SHP77 (cell line): ENCODE measurements at places on chromosomes 3 and 15.

DNA sequence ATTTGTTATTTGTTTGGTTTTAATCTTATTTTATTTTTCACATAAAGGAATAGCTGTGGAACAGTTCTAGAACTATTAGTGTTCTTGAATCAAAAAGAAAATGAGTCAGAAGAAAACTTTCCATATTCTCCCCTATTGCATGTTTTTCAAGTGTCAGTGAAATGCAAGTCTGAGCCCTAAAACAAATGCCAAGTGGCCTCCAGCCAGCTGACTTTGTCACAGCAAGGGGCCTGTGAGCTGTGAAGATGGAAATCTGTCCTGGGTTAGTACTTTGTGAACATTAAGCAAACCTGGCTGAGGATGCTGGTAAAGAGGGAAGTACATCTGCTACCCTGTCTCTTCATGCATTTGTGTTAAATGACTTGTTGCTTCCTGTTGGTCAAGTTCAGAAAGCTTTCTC, 14.2 kb downstream of the LRRC49 start:
- no peak for DNase-seq

GRCh38 chr15:77753281-77753873, 120.7 kb upstream of the LINGO1 start:
- no peak for DNase-seq

DNA sequence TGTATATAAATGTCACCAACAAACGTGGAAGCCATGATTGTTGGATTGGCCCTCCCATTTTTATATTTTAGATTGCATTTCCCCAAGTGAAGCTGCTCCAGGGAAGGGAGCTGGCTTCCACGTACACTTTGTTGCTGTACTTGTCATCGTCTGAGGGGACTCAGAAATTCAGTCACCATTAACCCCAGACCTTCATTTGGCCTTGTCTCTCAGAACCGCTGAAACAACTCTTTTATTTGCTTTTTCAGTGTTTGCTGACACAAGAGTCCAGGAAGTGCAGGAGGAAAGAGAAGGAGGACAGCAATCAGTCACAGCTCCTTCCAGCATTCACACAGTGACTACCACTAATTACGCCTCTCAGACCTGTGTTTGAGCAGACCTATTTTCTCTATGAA, 276.5 kb downstream of the TBL1XR1 start:
- peak; percentile 83 for DNase-seq

DNA sequence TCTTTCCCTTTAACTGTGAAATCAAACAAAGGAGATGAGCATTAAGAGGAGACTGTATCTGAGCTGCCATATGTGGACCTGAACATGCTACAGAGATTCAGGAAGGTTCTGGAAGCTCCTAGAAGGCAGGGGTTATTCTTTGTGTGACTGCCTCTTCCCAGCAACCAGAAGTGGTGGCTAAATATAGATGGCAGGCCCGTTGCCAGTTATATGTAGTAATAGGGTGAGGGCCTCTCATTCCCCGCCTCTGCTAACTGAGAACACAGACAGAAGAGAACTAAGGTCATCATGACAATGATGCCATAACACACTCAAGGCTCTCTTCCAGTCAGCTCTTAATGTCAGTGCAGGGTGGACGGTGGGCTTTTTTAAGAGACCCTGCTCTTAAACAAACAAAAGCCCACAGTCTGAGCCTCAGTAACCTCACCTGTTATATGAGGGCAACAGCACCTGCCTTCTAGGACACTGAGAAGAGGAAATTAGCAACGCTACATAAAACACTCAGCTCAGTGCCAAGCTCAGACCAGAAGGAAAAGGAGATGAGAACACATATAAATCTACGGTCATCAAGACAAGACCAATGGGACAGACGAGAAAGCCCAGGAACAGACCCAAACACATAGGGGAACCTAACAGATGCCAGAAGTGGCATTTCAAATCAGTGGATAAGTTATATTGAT, 22.3 kb downstream of the CFAP92 start:
- peak; percentile 67 for DNase-seq

DNA sequence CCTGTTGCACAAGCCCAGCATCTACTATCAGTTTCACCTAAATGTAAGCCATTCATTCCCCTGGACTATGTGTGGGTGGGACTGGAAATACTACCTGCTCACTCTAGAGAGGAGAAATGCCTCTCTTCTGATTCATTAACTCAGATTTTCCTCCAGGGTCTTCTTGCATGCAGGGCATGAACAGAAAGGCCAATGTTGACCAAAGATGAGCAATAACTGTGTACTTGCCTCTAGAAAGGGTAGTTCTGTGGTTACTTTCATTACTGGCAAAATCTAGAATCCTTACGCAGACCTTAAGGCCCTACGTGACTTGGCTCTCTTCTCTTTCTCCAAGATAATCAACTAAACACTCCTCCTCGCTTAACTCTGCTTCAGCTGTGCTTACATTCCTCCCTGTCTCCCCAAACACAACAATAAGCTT, 81.4 kb upstream of the PSMD6 start:
- no peak for DNase-seq

DNA sequence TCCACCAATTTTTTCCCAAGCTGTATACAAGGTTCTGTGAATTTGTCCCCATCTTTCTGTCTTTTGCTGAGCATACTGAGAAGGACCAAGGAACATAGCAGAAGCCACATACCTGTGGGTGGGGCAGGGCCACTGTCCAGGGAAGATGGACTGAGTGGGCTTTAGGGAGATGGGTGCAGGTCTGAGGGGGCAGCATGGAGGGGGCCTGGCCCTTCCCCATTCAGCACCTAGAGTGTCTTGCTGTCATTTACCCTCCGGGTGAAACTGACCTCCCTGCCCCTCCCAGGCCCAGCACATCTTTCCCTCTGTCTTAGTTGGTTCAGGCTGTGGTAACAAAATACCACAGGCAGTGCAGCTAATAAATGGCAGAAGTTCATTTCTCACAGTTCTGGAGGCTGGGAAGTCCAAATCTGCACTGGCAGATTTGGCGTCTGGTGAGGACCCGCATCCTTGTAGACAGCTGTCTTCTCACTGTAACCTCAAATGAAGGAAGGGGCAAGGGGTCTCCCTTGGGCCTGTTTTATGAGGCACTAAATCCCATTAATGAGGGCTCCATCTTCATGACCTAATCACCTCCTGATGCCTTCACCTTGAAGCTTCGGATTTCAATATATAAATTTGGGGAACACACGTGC, 180.0 kb upstream of the SMAD3 start:
- no peak for DNase-seq

- DNase-seq = no peak
These were observed 479 bp downstream of the LRRC2 start for GRCh38 chr3:46565607-46566039.

DNA sequence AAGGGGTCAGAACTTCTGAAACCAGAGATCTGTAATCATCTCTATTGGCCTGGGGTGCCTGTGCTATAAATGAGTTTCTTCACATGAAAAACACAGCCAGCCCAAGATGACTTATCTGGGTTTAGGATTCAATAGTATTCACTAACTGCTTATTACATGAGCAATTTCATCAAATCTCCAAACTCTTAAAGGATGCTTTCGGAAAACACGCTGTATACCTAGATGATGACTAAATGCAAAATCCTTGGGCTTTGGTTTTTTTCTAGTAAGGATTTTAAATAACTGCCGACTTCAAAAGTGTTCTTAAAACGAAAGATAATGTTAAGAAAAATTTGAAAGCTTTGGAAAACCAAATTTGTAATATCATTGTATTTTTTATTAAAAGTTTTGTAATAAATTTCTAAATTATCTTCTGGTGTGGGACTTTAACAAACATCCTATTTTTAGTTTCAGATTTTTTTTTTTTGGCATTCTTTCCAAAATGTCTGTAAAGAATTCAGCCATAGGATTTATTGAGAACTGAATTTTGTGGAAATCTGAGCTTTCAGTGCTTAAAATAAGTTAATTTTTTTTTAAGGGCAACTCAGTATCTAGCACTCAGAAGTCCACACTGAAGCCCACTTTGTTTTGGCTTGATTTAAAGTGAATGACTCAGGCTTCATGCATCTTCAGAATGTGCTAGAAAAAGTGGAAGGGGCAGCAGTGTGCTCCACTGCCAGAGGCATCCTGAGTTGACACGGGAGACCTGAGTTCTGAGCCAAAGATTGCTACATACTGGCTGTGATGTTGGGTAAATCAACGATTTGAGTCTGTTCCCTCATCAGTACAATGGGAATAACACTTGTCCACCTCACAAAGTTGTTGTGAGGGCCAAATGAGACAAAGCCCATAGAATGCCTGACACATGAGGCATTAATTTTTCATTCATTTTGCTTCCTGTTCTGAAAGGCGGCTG, 18.7 kb downstream of the TMEM43 start:
- DNase-seq = no peak

DNA sequence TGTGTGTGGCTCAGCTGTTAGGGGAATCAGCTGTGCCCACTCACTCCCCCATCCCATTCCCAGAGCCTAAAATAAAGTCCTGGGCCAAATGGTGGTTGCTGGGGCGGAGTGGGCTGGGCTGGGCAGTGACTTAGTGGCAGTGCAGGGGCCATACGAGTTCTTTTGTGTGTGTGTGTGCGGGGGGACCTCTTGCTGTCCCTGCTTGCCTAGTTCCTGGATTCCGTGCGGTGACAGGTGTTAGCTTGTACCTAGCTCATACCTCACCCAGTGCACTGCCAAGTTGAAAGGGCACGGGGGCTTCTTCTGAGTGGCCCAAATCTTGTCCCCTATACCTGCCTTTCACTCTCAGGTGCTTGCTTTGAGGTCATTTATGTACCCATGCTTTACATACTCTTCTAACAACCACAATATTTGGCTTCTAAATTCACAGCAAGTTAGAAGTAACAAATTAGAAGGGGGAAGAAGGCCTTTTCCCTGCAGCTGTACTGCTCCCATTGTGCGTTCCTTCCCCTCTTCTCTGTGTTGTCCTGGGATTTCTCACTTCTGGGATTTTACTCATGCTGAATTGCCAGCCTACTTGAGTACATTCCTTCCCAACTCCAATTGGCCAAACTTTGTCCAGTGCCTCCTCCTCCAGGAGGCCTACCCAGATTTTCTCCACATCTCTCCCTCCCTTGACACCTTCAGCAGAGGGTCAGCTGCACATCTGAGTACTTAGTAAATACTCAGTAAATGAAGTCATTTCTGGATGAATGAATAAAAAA, 66.3 kb upstream of the POLG start:
- DNase-seq = no peak

DNA sequence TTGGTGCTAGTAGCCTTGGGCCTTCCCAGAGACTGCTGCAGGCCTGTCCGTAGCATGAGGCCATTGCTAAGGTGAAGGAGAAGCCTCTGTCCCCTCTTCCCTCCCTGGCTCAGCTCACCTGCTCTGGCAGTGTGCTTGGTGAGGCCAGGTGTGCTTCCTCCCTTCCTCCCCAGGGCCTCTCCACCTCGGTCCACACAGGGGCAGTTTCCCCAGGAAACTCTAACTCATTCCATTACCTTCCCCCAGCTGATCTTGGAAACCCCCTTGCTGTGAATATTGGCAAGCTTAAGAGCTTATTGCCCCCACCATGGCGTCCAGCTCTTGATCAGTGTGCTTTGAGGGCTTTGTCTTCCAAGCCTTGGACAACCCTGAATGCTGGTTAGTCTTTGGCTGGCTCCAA, 52.7 kb downstream of the ZNF445 start:
- no peak for DNase-seq

DNA sequence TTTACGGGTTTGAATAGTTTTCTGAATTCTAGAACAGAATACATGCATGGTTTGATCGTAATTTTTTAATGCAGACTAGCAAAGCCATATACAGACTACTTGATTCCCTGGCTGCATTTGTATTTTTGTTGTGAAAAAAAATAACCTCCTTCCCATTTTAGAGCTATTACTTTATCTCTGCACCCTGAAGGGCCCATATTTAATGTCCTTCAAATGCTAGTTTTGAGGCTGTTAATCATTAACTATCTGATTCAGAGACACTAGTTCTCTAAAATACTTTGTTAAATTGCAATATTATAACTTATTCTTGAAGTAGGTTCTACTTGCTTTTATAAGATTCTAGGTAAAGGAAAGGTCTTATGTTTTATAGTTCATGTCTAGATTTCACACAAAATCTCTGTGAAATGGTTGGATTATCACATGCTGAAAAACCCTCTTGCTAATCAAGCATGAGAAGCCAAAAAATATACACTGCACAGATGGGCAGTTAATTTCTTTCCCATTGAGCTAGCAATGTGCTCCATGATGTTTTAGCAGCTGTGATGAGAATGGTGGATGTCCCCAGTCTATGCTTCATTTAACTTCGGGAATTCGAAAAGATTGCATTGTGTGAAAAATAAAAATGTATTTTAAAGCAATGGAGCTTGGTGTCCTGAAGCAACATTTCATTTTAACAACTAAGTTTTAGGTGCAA, 634.0 kb upstream of the BCHE start:
- no peak for DNase-seq

- DNase-seq = no peak
These were observed 305.7 kb downstream of the RPLP1 start for GRCh38 chr15:69758291-69758771.

DNA sequence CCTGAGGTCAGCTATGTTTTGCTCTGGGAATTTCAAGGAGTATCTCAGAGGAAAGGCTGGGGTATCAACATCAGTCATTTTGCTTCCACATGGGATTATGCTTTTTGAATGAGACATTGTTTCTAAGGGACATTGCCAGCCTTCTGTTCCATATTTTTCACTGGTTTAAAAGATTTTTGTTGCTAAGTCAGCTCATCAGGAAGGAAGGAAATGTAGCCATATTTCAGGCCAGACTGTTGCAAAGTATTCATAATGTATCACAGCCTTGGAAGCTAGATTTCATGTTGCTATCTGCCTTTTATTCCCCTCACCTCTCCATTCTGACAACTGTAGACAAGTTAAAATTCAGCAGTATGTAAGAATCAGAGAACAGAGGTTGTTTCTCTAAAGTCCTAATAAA, 61.0 kb upstream of the CHRM5 start:
- no peak for DNase-seq

- no peak for DNase-seq
These were observed 1.4 kb downstream of the CLK3 start for GRCh38 chr15:74616996-74617395.

GRCh38 chr3:135581806-135582205, 383.7 kb upstream of the PPP2R3A start:
- no peak for DNase-seq

GRCh38 chr15:92014281-92015030, 160.9 kb downstream of the SLCO3A1 start:
- no peak for DNase-seq

DNA sequence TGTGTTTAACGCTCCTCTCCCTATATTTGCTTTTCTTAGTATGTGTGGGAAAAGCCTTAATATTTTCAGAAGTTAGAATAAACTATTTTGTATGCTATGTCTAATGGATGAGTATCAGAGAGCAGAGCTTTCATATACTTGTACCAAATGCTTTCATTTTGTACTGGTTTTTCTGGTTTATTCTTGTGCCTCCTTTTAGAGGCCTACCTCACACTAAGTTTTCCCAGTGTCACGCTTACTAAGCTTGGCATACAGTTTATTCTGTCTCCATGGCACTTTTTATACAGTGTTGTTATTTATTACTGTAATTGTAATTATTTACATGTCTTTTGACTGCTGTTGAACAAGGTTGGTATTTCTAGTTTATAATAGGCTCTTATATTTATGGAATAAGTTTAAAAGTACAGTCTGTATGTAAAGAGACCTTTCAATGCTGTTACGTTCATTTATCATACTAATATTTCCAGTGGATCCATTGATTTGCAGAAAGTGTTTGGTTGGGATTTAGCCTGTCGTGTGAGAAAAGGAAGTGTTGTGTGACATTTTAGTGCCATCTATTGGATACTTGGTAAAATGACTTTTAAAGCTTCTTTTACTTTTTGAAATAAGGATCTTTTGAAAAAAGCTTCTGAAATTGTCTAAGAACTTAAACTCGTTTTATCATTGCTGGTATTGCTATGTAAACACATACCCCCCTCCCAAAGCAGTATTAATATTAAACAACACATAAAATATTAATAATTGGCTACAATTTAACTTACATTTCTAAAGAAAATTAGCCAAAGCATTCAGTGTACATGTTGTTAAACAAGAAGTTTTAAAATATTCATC, 5.2 kb upstream of the EBLN2 start:
- no peak for DNase-seq
